ENCODE measurements at places on chromosomes 4 and X.

- DNase-seq = no peak
Measured at GRCh38 chrX:150907474-150907873, 9.0 kb upstream of the CD99L2 start.

DNA sequence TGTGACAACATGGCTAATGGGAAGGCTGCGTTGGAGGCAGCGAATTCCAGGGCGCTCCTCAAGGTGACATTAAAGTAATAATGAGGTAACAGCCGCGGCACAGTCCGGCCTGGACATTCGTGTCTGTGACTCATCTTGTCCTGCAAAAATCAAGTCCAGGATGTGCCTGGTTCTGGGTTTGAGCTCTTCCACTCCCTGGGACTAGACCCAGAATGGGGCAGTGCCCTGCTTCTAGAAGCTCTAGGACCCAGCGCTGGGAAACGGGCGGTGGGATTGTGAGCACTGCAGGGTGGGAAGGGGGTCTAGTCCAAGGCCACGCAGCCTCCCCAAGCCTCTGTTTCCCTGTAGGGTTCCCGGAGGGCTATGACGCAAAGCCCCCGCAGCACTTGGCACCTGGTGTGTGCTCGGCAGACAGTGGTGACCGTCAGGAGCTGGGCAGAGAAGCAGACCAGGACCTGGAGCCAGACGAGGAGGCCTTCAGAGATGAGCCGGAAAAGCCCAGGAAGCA, 34.9 kb downstream of the HMX1 start:
- DNase-seq = no peak

DNA sequence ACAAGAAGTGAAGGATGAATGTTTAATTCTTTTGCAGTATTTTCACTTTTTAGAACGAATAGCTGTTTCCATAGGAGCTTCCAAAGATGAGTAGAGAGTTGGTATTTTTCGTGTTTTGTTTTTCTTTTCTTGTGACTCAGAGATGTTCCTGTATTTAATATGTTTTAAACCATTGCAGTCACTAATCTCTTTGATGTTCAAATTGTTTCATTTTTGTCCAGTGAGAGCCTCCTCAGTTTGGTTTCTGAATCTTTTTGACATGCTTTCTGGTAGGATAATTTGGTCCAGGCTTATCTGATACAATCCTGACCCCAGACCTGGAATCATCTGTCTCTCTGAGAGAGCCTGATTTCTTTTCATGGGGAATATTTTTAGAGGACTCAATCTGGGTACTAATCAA, 41.6 kb downstream of the BEX3 start:
- no peak for DNase-seq

- DNase-seq = no peak
Measured at GRCh38 chr4:184165291-184165690, 52.4 kb downstream of the ENPP6 start.
